ENCODE measurements at places on chromosomes 2 and 18.

GRCh38 chr2:26568076-26568890, 72.9 kb downstream of the CIB4 start:
- DNase-seq: no peak

- no peak for DNase-seq
Measured at GRCh38 chr2:37632310-37632709, 39.1 kb downstream of the CDC42EP3 start.

DNA sequence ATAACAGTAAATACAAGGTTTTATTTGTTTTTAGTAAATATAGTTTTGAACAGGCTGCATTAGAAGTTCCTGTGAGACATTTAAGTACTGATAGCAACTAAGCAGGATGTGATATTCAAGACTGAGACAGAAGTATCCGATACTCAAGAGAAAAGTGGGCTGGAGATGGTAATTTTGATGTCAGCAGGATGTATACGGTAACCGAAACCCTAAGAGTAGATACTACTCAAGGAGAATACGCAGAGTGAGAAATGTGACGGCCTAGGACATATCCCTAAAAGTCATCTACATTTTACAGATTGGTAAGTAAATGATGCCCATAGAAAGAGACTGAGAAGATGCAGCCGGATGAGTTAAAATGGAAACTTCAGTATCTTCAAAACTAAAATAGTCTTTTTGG, 115.4 kb downstream of the GORASP2 start:
- DNase-seq: no peak

- DNase-seq: no peak
Measured at GRCh38 chr18:25057491-25058050, 294.4 kb downstream of the ZNF521 start.

- peak; percentile 78 for DNase-seq
Measured at GRCh38 chr2:237181844-237182243, 96.2 kb downstream of the COPS8 start.
